Foreskin keratinocyte (primary cell): ENCODE measurements at places on chromosomes 6 and 20. TPM values are rescaled to one million over a fixed set of nuclear protein-coding genes. Genes with fewer than 3 reads are reported as not detected.

RCAN2 gene
- total RNA-seq, result not detected in 2 replicates

DNA sequence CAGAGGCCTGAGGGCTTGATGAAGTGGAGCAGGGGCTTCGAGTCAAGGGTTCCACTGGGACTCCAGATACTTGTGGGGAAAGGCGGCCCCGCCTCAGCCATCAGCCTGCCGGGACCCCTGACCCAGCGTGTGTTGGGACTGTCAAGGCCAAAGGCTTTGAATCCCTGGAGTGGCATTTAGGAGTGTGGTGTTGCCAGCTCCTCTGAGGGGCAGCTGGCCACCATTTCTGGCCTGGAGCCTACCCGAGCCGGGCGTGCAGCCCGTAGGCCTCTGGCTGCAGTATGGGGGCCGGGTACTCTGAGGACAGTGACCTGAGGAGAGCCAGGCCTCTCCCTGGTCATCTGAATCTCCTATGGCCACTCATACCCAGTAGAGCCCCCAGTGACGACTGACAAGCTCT lies 40.0 kb downstream of the RRBP1 start:
- no peak for DNase-seq

CPNE5 gene
- 0.07 TPM in 1 of 2 replicates, not detected in the other for total RNA-seq

- DNase-seq, result peak; percentile 71
These were observed 233.6 kb upstream of the BMP2 start for GRCh38 chr20:6533761-6534479.

GINS1 gene
- total RNA-seq, result 23.2 and 27.3 TPM in 2 replicates

SOBP gene
- not detected in 2 replicates for total RNA-seq

CYP24A1 gene
- total RNA-seq, result 1.4 and 2.3 TPM in 2 replicates

GRCh38 chr20:61859767-61860166 lies 205.9 kb downstream of the TAF4 start:
- DNase-seq, result no peak

KIF6 gene
- 0.14 TPM in 2 replicates for total RNA-seq

GRCh38 chr6:138334000-138334399 lies 43.7 kb upstream of the SMIM28 start:
- DNase-seq, result no peak

- DNase-seq, result no peak
These were observed 1059.0 kb upstream of the EPHA7 start for GRCh38 chr6:94478133-94479005.

DNA sequence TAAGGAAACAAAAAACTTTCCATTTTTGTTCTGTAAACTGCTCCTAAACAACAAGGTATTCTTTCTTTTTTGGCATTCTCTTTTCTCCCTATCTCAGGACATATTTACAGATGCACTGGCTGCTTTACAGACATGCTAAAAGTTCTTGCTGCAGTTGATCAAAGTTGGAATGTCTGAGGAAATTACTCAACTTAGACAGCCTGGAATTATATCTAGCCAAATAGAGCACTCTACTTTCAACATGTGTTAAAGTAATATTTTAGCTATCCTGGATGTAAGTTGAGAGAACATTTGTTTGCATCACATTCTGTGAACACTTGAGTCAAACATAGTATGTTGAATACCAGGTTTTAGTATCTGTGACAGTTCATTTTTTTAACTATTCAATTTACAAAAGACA lies 24.8 kb downstream of the TASP1 start:
- no peak for DNase-seq

APCDD1L gene
- total RNA-seq, result 2.1 and 4.4 TPM in 2 replicates

- no peak for DNase-seq
These were observed 140.9 kb downstream of the EDN3 start for GRCh38 chr20:59441306-59441705.

DNA sequence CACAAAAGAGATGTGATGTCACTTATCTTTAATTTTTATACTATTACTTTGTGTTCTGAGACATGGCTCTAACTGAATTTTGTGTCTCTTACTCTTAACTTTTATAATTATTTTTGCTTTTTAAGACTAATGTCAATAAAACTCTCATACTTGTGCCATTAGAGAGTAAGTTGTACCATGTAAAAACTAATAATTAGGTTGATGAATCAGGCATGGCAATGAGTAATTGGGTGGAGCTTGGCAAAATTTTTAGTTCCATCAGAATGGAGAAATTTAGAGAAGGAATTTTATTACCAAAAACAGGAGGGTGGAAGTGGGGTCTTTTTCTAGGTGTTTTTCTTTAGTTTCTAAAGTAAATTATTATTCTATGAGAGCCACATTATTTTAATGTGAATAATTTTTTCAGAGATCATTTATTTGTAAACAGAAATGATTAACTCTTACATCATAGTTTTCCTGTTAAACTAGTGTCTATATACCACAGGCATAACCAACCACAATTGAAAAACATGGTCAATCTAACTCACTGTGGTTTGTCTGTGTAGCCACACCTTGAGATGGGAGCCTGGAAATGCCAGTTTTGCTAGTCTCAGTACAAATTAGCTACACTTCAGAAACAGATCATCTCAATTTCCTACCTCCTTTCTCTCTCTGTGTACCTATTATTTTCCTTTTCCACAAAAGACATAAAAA lies 51.8 kb downstream of the ELOVL4 start:
- DNase-seq, result peak; percentile 84

- DNase-seq, result no peak
These were observed 57.2 kb upstream of the GPR6 start for GRCh38 chr6:109920911-109921310.

DNA sequence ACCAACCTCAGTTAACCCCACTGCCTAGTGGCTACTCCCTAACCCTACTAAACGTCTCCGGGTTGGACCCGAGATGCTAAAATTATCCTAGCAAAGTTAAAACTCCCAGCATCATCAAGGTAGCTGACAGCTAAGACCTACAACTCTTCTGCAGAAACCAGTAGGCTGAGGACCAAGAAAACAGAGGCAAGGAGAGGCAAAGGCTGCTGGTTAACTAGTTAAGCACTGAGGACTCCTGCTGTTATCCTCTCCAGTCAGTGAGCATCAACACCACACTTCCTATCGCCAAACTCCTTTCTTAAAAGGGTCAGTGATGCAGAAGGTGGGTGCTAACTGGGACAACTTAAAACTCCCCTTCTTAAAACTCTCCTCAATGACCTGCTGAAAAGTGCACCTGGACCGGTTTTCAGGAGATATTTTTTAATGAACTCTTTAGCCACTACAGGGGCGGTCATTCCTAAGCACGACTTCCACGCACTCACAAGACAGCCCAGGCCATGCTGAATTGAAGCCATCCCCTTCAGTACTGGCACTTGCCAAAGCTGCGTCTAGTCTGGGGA lies 1.7 kb downstream of the TRERF1 start:
- DNase-seq, result peak; percentile 21

DNMT3B gene
- total RNA-seq, result 2.6 and 2.7 TPM in 2 replicates

GMDS gene
- total RNA-seq, result 16.7 and 17.2 TPM in 2 replicates

SASH1 gene
- total RNA-seq, result 7.3 and 7.8 TPM in 2 replicates

- DNase-seq, result no peak
These were observed 237.8 kb downstream of the SYNE1 start for GRCh38 chr6:152399399-152399798.

- DNase-seq, result no peak
These were observed 4.3 kb downstream of the PPP1R11 start for GRCh38 chr6:30071081-30071818.

SNRNP48 gene
- 12.0 and 12.2 TPM in 2 replicates for total RNA-seq

DNA sequence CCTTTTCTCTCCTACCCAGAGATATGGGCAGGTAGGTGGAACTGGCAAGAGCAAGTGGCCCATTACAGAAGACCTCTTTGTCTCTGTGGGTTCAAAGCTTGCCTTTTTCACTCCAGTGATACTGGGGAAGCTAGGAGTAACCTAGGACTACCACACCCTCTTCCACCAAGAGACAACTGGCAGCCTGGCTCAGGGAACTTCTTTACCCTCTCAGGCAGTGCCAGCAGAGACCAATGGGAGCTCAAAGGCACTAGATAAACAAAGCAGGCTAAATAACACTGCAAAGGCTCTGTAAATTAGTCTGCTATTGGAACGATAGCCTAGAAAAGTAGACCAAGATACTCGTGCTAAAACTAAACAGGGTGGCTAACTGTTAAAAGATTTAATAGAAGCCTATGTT lies 32.1 kb downstream of the ATRN start:
- DNase-seq, result no peak

DNA sequence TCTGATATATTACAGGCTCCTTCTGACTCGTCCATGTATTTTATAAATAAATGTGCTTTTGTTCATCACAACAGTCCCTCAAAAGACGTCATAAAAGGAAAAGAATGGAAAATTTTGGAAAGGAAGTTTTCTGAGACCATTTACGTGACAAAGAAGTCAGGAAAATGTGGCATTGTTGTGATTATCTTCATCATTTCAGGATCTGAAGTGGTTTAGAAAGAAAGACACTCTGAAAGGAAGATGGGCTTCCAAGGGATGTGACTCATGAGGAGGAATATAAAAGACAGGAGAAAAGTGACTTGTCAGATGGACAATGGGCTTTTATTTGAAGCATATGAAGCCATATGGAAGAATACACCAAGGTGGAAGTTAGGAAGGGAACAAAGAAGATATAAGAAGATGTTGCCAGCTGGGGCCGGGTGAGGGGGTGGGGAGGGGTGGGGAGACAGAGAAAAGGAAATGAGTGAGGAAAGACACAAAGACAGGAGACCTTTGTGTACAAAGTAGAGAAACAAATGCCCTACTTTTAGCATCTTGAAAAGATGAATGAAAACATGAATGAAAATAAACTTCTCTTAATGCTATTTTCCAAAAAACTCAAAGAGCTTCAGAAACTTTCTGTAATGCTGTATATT lies 190.3 kb upstream of the PREP start:
- DNase-seq, result peak; percentile 72
